ENCODE measurements at places on chromosomes 4 and X.

DNA sequence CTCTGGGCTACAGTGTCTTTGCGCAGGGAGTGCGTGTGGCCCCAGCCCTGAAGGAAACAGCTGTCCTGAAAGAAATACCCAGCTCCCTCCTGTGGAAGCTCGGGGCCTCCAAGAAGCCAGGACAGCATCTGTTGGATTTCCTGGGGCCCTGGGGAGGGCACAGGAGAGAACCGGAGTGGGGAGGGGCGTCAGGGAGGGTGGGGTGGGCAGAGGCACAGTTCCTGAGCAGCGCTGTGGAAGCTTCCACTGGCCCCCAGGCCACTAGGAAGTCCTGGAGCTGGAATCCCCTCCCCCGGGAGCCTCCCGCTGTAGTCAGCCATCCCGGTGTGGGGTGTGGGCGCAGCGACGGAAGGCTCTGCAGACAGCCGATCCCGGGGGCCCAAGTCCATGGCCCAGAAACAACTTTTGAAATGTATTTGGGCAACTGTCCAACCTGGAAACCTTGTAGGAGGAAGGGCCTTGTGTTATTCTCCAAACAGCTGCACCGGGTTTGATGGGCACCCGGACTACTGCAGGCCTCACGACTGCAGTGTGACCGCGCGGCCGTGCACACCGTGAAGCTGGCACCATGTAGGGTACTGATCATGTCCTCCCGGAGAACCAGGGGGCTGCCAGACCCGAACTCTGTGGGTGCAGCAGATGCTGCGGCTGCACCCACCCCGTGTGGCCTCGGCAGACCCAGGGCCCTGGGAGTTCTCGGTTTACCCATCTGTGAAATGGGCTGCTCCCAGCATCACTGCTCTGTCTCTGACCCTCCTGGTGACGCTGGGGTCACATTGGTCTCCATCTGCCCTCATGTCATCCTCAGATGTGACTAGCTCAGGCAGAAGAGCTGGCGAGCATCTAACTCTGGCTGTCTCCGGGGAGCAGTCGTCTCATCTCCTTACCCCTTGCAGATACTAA lies 68.5 kb upstream of the HMX1 start:
- DNase-seq, result no peak

GRCh38 chr4:151460434-151460833 lies 51.5 kb downstream of the FHIP1A start:
- DNase-seq, result no peak

DNA sequence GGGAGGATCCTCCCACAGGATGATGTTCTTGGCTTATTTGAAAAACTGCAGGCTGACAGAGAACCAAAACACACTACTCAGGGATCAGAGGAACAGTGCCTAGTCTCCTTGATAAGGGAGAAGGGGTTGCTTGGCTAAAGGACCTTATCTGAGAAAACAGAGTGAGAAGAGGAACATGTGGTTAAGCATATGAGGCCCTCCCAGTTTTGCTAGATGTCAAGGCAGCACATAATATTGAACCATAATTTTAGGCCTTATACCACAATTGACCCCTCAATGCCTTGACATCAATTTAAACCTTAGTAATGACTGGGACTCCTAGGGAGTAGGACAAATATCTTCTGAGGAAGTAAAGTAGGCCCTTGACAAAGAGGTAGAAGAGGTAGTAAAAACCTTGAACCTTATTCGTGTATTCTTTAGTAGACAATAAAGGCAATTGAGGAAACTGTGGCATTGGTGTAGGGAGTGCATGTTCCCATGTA lies 79.3 kb downstream of the TEX13C start:
- DNase-seq, result no peak

DNA sequence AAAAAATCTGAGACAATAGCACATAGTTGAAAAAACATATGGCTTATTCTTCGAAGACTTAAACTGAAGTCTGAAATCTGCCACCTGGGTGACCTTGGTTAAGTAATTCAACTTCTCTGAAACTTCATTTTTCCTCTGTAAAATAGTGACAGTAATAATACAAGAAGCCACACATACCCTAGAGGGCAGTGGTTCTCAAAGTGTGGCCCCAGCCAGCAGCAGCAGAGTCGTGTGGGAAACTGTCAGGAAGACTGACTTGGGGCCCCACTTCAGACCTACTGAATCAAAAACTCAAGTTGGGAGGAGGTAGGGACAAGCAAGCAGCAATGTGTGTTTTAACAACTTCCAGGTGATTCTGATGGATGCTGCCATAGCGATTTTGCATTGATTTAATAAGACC lies 249.9 kb downstream of the HNRNPD start:
- no peak for DNase-seq

- no peak for DNase-seq
Measured at GRCh38 chr4:65831828-65832227, 161.5 kb upstream of the EPHA5 start.

DNA sequence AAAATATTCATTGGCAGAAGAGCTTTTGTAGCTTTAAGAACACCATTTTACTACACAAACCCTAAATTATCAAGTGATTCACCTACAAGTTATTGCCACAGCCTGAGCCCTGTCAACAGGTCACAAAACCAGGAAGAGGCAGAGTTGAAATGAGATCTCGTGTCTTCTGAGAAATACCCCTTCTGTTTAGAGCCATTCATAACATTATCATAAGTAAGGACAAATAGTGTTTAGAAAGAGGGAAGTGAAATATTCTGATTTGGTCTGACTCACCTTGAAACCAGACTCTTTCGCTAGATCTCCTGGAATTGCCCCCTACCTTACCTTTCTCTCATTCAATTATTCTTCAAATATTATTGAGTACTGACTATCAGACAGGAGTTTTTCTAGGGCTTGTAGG lies 5.9 kb downstream of the ETDB start:
- DNase-seq, result no peak

DNA sequence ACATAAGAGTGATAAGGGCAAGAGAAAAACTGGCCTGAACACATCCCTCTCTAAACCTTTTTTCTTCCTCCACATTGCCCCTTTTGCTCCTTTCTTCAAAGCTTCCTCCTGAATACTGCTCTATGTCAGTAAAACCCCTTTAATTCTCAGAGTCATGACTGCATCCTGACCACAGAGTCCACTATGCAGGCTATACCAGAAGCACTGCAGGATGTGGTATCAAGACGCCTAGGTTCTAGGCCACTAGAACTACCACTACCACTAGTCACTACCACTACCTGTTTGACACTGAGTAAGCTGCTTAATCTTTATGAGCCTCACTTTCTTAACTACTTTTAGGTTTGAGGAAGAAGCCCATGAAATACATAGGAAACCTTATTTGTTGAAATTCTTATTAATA lies 38.7 kb downstream of the ARHGEF9 start:
- DNase-seq, result no peak

DNA sequence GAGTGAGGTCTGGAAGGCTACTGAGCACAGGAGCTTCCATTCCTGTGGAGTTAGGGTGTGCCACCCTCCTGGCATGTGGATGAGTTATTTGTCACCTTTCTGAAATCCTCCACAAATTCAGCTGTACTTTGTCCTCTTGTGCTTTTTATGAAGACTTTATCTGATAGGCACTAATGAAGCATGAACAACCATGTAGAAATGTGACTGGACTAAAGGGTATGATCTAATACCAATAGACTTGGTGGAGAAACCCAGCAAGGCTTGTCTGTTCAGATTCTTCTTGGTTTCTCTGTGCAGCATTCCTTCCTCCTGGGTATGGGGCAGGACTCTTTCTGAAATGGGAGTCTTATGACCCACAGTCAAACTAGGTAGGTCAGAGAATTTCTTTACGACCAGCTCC lies 9.6 kb downstream of the NBDY start:
- DNase-seq, result no peak

DNA sequence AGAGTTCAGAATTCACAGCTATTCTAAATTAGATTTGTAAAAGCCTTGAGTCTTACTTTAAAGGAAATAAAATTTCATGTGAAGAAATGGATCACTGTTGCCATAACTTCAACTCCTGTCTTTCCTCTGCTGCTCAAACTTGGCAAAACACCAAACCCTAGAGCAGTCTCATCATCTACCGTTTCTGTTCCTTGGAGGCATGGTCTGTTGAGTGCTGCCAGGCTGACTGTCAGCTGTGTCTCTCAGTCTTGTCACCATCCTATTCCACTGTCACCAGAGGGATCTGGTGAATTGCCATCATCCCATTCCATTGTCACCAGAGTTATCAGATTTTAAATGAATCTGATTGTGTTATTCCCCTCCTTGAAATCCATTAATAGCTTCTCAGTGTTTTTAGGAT lies 55.6 kb downstream of the STIM2 start:
- no peak for DNase-seq

- no peak for DNase-seq
Measured at GRCh38 chrX:43500996-43501694, 155.0 kb upstream of the MAOA start.

GRCh38 chr4:6913350-6913905 lies 3.8 kb downstream of the TBC1D14 start:
- DNase-seq, result no peak

DNA sequence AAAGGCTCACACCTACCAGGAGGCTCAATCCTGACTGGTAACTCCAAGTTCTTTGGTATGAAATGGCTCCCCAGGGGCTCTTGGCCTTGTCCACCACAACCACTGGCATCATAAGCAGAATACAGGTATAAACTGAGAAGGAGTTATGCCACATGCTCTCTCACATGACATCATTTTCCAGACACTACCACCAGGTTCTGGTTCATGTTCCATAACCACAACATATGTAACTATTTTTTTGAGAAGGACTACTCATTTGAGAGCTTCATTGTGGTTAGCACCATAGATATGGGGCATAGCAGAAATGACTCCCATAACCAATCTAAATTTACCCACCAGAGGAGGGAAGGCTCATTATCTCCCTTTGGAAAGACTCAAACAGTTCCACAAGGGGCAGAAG lies 19.6 kb downstream of the PRDM5 start:
- no peak for DNase-seq

- DNase-seq, result no peak
Measured at GRCh38 chr4:140135529-140136088, 18.4 kb downstream of the MAML3 start.

DNA sequence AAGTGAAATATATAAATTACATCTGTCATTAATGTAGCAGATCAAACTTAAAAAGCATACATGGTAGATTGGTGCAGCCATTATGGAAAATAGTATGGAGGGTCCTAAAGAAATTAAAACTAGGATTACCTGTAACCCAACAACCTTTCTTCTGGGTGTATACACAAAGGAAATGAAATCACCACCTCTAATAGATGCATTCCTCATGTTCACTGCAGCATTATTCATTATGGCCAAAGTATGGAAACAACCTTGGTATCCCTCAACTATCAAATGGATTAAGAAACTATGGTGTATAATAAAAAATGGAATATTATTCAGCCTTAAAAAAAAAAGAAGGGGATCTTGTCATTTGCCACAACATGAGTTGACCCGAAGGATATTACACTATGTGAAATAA lies 13.7 kb downstream of the WDFY3 start:
- no peak for DNase-seq

DNA sequence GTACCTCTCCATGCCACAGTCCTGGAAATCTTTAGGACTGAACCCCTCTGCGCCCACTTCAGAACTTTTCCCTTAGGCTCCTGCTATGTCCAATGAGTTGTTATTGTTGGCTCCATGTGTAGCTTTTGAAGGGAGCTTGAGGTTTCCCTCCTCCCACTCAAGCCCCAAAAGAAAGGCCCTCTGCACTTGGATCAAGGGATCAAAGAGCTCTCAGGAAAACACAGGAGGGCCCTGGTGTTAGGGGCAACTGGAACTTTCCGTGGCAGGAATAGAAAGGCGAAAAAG lies 135.0 kb downstream of the RASL11B start:
- DNase-seq, result no peak

GRCh38 chrX:17046478-17047097 lies 100.1 kb downstream of the REPS2 start:
- peak; percentile 22 for DNase-seq

DNA sequence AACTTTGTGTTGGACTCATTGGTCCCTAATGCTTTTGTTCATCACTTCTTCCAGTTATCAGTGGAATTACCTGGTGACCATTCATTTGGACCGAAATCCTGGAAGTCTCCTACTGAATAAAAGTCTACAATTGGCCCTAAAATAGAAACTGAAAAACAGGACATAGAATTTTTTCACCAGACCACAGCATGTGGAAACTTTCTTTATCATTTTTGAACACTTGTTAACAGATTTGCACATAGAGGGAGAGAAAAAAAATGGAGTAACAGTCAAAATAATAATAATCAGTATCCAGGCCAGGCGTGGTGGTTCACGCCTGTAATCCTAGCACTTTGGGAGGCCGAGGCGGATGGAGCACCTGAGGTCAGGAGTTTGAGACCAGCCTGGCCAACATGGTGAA lies 7.1 kb downstream of the EPGN start:
- DNase-seq, result no peak

GRCh38 chr4:118955515-118955914 lies 66.9 kb downstream of the SYNPO2 start:
- no peak for DNase-seq

GRCh38 chr4:69484011-69484410 lies 11.7 kb downstream of the UGT2B4 start:
- no peak for DNase-seq

GRCh38 chr4:169376421-169376820 lies 105.7 kb upstream of the SH3RF1 start:
- no peak for DNase-seq

- DNase-seq, result no peak
Measured at GRCh38 chrX:41384051-41384705, 50.2 kb downstream of the DDX3X start.

DNA sequence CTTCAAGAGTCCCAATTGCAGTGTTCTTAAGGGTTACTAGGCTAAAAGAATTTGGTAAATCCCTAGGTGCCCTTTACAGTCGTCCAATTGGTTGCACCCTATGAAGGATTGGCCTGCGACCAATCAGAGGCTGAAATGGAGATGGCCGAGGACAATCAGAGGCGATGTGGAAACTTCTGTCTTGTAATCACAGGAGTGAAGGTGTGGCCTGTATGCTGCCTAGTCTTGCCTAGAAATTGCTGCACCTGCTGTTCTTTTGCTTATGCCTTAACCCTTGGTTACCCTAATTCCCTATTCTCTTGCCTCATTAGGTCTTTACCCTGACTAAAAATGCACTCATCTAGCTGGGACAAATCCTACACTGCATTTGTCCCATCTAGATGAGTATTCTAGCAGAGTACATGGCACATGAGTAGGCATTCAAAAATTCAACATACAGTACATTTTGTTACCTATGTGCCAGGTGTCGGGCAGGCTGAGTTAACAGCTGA lies 1.0 kb upstream of the DCK start:
- no peak for DNase-seq

- no peak for DNase-seq
Measured at GRCh38 chr4:166481739-166482138, 608.7 kb downstream of the TLL1 start.

- no peak for DNase-seq
Measured at GRCh38 chr4:161186750-161187149, 977.0 kb downstream of the FSTL5 start.

DNA sequence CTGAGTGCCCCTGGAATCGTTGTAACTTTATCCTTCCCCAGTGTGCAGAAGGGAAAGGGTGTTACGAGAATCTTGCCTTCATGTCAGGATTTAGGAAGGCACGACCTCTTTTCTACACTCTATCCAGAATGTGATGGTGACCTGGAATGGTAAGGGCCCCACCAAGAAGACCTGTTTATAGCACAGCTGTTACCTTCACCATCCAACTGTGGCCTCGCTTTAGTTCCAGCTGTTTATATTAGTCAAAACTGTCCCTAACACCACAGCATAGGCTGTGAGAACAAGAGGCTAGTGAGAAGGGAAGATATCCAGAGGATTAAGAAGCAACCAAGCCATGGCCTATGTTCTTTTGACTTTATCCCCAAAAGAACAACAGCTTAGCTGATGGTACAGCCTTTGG lies 28.0 kb downstream of the ARX start:
- DNase-seq, result no peak

- no peak for DNase-seq
Measured at GRCh38 chr4:17968721-17969120, 52.8 kb downstream of the LCORL start.
